GM23338 (cell line): ENCODE measurements at places on chromosomes 16 and 17.

DNA sequence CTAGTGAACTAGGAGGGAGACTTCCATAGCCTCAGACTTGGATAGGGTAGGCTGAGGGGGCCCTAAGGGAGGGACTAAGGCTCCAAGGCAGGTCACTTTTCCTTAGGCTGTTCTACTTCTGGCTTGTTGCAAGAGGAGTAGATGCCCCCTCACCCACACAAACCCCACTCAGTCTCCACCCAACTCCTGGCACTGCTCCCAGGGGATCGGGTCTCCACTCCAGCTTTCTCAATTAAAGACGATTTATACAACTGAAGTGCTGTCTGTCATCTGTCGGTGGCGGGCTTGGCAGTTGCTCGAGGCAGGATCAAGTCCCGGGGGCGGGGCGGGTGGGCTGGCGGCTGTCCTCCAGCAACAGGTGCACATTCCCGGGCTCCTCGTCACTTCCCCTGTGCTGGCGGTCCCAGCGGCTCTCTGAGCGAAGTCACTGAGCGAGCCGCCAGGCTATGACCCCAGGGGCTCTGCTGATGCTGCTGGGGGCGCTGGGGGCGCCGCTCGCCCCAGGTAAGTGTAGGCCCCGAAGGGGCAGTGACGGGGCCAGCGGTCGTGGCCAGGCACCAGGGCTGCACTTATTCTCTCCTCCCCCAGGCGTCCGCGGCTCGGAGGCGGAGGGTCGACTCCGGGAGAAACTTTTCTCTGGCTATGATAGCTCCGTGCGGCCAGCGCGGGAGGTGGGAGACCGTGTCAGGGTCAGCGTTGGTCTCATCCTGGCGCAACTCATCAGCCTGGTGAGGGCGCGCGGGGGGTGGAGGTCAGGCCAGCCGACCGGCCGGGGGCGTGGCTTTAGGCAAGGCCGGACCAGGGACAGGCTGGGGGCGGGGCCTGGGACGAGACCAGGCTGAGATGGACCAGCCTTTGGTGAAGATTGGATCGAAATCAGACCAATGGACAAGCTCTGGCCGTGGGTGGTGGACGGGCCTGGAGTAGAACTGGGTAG lies at the start of gene CHRNB1:
CHRNB1 (plus strand) TSS at position 380 of the 937 bp plus-strand sequence; CDS start at position 447, 67 bp downstream.
- DNase-seq: peak; percentile 96

- DNase-seq: peak; percentile 77
Observed at GRCh38 chr17:44005527-44006271, 1.3 kb downstream of the NAGS start.

DNA sequence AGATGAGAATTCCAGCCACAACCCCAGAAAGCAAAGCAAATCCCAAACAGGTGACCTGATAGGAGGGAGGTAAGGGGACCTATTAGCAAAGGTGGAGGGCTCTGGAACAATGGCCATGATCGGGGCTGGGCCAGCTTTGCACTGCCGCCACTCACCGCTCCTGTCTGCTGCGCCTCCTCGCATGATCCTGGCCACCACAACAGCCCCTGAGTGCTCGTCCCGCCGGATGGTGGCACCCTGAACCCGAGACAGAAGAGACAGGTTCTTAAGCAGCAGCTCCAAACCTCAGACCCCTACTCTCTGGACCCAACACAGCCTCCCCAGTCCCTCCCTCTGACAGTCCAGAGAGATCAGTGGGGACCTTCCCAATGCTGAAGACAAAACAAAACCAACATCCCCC lies 5.3 kb downstream of the MPP3 start:
- DNase-seq: no peak

GRCh38 chr17:56313201-56313600 lies 159.9 kb downstream of the ANKFN1 start:
- DNase-seq: no peak

GRCh38 chr17:16900288-16900882 lies 71.5 kb downstream of the TNFRSF13B start:
- DNase-seq: no peak
